ENCODE measurements at places on chromosomes 2 and 18.

DNA sequence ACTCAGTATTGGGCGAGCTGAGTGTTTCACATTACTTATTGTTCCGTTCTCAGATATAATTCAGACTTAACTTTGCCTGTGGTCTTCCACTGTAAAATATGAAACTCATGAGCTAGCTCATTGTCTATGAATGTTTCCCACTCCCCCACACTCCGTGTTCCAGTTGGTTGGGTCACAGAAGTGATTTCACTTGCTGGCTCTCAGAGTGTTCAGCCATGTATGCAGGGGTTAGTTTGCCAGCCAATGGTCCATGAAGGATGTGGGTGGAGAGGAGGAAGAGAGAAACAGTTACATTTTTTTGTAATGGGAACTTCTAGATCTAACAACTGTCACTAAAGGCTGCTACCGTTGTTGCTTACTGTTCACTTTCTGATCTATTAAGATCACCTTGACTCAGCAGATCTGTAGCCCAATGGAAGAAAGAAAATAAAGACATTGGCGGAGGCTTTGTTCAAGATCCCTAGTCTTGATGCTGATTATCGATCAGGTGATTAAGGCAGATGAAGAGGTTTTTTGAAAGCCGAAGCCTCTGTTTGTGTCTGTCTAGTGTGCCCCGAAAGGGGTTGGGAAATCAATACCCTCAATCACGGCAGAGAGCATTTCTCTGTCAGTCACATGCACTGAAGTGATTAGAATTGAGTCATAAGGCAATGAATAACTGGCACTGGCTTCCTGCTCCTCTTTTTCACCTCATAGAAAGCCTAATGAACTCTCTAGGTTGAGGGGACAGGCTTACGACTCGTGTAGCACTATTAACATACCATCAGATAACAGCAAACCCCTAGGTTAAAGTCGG is 279.7 kb upstream of the FIGN start:
- DNase-seq, result no peak

GRCh38 chr2:138381373-138381772 is 120.2 kb upstream of the SPOPL start:
- DNase-seq, result no peak

DNA sequence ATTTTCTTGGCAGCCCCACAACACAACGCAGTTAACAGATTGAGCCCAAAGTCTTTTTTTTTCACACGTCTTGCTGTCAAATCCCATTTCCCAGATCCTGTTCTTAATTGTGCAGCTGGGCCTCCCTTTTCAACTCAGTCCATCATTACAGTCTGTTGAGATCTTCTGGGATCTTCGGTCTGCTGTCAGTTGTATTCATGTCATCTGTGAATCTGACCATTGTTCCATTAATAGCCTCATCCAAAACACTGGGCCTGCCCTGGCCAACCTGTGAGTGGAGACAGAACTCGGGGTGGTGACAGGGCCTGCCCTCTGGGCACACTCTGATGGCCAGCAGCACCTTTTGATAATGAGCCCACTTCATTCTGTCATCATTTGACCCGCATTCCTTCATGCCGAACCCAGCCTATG is 39.7 kb upstream of the SEMA4C start:
- no peak for DNase-seq

DNA sequence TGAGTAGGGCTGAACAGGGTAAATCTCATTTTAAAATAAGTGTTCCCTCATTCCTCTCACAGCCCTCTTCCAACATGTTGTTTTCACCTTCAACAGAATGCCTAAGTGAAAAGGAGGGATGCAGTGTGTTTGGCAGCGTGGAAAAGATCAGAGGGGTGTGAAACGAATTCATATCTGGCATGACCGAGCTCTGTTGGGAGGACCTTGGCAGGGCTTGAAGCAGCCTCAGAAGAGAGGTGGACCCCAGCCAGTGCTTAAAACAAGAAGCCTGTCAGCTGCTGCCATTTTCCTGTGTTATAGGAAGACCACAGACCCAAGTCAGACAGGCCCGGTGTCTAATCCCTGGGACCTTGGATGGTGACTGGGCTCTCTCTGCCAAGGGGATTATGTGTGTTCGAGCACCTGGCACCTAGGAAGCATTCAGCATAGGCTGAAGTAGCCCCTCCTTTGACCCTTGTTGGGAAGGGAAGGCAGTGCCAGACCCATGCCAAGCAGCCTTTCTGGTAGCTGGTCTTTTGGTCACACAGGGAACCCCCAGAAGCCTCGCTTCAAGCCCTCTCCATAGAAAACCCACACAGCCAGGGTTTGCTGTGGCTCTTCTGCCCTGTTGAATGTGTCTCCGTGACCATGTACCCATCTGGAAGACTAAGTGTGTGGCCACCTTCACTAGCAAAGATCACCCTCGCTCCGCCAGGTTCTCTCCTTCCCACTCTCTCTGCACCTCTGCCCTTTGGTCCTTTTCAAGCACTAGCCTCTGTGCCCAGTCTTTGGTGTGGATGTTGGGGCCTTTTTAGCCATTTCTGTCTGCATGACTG is 87.5 kb upstream of the ST3GAL5 start:
- no peak for DNase-seq

GRCh38 chr2:240987588-240987987 is 10.8 kb upstream of the SNED1 start:
- DNase-seq, result no peak

GRCh38 chr2:13137679-13138078 is 420.9 kb downstream of the TRIB2 start:
- DNase-seq, result no peak

- no peak for DNase-seq
These were observed 372.6 kb downstream of the STK39 start for GRCh38 chr2:167874812-167875211.

DNA sequence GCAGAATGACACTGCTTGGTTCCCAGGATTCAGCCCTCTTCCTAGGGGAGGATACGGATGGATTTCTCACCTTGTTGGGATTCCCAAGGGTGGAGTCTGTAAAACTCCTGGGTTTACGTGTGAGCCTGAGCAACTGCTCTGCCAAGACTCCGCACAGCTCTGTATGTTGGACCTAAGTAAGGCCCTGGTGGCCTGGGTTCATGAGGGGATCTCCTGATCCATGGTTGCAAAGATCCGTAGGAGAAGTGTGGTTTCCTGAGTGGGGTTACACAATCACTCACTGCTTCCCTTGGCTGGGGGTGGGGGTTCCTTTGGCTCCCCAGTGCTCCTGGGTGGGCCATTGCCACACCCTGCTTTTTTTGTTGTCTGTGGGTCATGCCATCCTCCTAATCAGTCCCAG is 37.7 kb downstream of the ANKRD12 start:
- DNase-seq, result no peak

GRCh38 chr2:58449286-58450010 is 208.3 kb upstream of the FANCL start:
- no peak for DNase-seq

GRCh38 chr2:235612181-235612950 is 118.5 kb downstream of the AGAP1 start:
- DNase-seq, result no peak

GRCh38 chr2:11764359-11764758 is 17.9 kb downstream of the LPIN1 start:
- no peak for DNase-seq

DNA sequence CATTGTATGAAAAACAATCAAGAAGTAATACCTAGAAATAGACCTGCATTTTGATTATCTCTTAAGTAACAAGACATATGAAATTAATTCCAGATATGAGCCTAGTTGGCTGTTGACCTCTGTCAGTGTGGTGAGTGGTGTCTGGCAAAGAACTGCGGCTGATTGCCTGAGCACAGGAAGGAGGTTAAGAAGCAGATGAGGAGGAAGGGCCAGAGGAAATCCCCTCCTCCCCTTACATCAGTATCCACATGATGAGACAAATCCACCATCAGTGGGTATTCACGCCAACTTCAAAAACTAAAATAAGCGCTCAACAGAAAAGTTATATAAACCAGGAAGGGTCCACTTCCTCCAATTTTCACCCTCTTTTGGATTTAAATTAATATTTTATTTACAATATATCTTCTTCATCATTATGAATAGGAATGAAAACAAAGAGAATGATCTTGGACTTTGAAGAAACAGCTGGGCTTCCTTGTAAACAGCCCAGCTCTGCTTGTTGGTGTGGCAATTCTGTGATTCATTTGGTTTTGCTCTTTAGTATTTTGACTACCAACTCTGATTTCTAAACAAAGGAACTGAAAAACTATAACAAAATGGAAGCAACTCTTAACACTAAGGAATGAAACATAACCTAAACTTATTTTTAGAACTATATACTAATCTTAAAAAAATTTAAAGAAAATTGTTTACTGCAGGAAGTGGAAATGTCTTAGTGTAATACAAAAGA is 27.3 kb downstream of the RFTN2 start:
- DNase-seq, result no peak

- no peak for DNase-seq
These were observed 17.5 kb upstream of the HPCAL1 start for GRCh38 chr2:10285191-10285555.

DNA sequence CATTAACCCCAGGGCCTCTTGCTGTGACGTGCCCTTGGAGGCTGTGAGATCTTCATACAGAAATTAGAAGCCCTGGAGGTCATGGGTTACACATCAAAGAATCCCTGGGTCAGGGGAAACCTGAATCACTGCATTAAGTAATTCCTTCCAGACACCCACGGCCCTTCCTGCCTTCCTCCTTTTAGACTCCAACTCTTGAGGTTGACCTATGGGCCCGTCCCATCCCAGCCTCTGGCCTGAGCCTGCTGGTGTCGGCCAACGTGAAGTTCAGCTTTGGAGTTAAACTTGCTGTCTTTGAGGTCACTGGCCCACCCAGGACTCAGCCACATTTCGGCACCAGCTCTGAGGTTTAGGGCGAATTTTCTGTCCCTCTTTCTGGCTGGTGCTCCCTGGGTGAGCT is 198.3 kb downstream of the ACKR3 start:
- no peak for DNase-seq

- DNase-seq, result no peak
These were observed 50.2 kb downstream of the COL4A3 start for GRCh38 chr2:227214622-227215041.

- no peak for DNase-seq
These were observed 1888.7 kb upstream of the PIK3C3 start for GRCh38 chr18:40066368-40066767.

GRCh38 chr2:196101325-196101991 is 32.8 kb upstream of the DNAH7 start:
- peak; percentile 11 for DNase-seq

GRCh38 chr2:55229221-55229620 is 2.9 kb downstream of the CLHC1 start:
- DNase-seq, result no peak

DNA sequence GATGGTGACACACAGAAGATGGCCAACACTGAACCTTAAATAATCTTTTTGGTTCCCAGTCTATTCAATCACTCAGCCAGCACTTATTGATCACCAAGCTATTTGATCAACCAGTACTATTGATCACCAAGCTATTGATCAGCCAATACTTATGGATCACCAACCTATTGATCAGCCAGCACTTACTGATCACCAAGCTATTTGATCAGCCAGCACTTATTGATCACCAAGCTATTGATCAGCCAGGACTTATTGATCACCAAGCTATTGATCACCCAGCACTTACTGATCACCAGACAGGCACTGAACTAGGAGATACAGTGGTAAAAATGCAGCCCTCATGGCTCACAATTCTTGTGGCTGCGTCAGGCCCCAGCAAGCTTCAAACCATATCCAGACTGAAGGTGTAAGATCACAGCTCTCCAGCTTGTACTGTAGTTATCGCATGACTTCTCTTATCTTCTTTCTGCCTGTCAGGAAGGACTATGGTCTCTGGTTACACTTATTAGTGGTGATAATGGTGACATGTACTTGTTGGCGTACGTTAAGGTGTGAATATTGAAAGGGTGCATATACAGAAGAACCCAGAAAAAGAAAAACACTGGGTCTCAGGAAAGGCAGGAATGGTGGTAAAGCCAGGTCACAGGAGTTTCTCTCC is 18.4 kb upstream of the B3GNT2 start:
- no peak for DNase-seq

DNA sequence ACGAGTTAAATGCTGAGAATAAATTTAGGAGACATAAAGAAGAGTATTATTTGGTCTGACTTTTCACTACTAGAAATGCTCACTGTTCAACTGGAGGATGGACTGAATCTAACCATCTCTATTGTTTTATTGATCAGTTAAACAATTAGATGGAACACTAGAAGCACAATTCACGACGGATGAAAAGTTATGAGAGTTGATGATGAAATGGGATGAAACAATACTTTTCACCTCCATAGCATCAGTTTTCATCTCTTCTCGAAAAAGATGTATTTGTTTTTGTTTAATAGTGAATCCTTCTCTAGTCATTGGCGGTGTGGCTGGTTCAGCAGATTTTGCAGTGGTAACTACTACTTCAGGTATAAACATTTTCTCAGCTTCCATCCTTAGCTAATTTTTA is 19.3 kb downstream of the TTN start:
- no peak for DNase-seq

DNA sequence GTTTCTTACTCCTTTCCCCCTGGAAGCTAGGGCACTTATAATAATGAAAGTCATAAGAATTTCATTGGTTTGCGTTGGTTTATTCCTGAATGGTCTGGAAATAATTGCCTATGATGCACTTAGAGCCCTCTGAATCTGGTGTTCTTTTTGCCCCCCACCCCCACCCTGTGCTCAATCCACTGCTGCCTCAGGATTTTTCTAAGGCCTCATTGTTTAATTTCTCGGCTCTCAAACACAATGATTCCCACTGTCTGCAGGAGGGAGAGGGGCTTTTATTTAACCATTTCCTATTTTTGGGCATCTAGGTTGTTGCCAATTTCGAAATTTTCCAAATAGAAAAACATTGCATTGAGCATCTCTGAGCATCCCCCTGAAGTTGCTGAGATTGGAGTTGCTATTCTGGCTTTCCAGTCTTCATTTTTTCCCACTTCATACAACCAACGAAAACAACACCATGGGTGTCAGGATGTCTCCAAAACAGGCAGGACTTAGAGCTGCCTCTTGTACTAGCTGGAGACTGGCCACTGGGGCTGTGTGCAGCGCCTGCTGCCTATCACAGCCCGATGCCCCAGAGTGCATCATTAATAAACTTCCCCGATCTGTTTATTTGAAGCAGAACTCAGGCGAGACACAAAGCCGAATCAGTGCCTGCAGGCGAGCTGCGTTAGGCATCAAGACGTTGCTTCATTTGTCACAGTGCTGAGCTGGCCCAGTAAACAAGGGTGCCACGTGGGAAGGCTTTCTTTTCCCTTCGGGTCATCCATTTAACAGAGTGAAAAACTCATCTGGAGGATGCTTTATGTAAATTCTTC is 1.8 kb upstream of the PCARE start:
- no peak for DNase-seq

DNA sequence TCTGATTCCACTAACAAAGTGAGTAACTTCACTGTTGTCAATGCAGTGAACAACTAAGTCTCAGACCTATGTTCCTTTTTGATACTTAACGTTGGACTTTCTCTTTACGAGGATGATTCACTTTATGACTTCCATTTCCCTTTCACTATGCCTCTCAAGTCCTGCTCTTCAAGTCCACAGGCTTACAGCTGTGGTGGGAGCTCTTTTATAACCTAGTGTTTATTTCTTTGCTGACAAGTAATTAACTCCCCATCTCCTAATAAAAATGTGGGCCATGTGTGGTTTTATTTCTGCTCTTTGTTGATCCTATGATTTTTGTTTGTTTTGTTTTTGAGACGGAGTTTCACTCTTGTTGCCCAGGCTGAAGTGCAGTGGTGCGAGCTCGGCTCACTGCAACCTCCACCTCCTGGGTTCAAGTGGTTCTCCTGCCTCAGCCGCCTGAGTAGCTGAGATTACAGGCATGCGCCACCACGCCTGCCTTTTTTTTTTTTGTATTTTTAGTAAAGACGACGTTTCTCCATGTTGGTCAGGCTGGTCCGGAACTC is 142.1 kb downstream of the USP34 start:
- DNase-seq, result no peak
